ENCODE measurements at places on chromosomes 3 and 15.

DNA sequence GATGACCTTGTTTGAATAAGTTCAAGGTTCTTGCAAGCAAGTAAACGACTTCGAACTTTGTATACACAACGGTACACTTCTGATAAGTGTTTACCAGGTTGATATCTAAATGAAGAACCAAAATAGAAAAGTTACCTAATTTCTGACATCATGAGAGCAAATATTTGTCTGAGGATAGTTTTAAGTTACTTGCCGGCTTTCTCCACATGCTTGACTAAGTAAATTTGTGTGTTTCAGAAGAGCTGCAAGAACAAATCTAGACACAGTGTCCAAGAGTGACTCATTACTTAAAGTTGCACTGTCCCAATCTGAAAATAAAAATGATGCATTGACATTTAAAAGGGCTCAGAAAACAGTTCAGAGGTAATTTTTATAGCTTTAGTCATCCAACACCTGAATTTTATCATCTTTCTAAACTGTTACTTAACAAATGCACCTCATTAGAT lies 115.1 kb downstream of the HERC1 start:
- no peak for DNase-seq

DNA sequence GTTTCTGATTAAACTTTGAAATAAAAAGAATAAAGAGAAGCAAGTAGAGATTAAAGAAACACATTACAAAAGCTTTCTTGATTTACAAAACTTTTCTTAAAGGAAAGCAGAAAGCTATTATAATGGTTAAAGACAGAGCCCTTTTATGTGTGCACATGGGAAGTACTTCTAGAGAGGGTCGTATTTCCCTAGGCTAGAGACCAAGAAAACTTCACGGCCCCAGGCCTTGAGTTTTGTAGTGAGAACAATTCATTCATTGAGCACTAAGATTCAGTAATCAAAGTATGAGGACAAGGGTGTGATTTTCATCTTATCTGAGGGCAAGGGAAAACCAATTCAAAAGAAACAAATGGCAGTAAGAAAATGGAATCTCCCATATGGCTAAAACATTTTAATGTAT lies 854.1 kb downstream of the ROBO1 start:
- no peak for DNase-seq

DNA sequence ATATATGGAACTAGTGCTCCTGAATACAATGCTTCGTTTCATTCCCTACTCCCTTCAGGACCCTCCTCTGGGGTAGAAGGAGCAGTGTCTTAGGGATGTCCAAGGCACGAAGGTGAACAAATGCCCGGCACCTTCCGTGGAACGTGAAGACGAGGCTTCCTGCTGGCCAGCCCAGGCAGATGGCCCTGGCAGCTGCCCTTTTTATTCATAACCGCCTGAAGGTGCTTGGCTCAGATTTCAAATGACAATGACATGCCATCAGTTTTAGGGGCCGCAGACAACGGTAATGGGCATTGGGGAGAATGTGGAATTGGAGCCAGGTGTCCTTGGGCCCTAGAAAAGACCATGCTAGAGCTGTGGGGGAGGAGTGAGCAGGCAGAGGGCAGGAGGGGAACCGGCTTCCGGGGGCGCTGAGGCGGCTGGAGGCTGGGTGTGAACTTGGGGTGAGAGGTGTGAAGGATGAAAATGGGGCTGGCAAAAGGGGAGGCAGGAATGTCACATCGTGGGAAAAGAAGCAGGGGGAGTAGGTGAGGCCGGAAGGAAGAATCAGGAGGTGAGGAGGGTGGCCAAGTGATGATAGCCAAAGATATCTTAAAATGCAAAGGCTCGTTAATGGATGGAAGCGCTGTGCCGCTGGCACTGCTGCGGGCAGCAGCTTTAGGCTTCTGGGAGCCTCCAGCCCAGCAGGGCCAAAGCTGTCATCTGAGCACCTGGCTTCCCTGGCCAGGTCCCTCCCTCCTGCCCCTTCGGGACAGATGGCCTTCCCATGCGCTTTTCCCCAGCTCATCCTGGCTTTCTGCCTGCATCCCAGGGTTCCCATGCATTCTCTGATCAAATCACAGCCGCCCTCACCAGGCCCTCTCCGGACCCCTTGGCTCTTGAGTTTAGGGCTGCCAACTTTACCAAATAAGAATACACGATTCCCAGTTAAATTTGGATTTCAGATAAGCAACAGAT lies 93.7 kb downstream of the TMEM266 start:
- DNase-seq = no peak

DNA sequence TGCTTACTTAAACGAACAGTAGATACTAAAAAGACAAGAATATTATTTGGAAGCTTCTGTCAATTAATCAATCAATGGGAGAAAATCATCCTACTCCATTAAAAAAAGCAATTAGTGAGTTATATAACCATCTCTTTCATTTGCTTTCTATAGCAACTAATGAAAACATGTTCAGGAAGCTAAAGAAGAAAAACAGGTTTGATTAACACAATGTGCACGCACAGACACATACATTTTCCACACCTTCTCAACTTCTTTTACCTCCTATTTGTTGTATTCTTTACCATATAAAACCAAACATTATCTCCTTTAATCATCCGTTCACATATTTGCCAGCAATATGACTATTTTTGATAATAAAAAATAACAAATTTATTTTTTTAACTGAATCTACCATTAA lies 111.3 kb downstream of the GBE1 start:
- no peak for DNase-seq

DNA sequence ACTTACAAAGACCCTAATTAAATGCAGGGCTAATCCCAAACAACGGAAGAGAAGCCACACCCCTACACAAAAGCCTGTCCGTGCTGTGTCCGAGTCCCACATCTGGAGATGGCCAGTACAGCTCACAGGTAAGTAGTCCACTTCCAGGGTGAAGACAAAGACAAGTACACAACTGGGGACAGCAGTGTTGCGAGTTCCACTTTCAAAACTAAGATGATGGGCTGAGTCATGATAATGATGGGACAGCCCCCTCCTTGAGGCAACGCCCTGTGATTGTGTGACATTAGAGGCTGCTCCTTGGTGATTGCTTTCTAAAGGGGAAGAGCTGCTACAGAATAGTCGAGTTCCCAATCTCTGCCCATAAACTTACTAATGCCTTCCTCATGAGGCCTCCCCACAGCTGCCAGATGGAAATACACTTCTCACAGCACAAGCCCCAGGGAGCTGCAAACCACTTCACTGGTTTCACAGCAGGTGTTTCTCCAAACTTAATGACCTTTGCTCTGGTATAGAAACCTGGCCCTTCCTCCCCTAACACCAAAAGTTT lies 27.6 kb downstream of the RFT1 start:
- DNase-seq = no peak

GRCh38 chr3:195910499-195910845 lies 2.1 kb upstream of the TNK2 start:
- DNase-seq = no peak

DNA sequence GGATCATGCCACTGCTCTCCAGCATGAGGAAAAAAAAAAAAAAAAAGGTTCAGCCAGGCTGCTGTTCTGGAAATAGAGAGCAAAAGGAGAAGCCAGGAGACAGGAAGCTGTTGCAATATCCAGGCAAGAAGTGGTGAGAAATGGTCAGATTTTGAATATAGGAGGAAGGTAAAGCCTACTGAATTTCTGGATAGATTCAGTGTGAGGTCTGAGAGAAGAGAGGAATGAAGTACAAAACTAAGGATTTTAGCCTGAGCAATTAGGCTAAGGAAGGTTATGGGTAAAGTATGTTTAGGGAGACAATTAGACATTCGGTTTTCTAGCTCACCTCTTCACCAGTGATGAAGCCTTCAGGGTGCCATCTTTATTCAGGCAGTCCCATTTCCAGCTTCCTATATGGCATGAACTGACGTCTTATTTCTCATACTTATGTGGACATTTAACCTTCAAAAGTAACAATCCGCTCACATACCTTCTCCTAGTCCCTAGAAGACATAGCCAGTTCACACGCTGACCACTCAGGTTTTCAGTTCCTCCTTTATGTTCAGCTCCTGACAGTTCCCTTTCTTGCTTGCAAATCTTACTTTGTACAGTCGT lies 57.2 kb downstream of the KIF9 start:
- DNase-seq = no peak

DNA sequence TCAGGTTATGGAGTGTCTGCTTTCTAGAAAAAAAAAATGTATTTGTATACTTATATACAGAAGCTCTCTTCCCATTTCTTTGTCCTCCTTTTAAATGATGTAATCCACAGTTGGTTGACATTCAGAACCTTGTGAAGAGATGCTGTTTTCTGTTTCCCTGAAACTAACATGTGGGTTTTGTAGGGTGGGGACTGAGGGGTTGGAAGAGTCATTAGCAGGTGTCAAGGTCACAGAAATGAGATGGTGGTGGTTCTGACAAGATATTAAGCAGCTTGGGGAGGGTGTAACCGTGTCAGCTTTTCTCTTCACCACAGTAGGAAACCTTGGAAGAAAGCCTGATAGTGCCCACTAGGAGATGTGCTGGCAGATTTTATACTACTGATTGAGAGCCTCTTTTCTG lies 2.4 kb downstream of the RASA2 start:
- DNase-seq = no peak

All from stimulated activated CD4-positive, alpha-beta T cell treated with anti-CD3 and anti-CD28 coated beads, Interleukin-15, amount 100 ng/mL, for 1 hour (primary cell).